ENCODE measurements at places on chromosomes 1 and 21. TPM values are rescaled to one million over a fixed set of nuclear protein-coding genes. Genes with fewer than 3 reads are reported as not detected.
A peak's percentile ranks its signal among the peaks of the same experiment; 100 is the strongest.

DNA sequence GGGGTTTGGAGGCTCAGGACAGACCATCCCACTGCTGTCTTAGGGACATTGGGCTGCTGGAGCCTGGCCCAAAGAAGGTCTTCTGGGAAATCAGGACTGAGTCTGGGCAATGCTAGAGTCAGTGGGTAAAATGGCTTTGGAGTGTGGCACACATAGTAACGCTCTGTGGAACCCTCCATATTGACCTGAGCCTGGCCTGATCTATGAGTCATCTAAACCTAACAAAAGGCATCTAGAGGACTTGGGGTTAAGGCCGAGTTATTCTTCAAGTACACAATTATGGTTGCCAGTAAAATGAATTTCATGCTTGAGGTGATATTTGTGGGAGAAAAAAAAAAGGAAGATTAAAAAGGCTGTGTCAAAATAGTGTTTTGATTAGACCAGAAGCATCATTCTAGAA lies 77.7 kb downstream of the ST6GALNAC5 start:
- no peak for DNase-seq

DNA sequence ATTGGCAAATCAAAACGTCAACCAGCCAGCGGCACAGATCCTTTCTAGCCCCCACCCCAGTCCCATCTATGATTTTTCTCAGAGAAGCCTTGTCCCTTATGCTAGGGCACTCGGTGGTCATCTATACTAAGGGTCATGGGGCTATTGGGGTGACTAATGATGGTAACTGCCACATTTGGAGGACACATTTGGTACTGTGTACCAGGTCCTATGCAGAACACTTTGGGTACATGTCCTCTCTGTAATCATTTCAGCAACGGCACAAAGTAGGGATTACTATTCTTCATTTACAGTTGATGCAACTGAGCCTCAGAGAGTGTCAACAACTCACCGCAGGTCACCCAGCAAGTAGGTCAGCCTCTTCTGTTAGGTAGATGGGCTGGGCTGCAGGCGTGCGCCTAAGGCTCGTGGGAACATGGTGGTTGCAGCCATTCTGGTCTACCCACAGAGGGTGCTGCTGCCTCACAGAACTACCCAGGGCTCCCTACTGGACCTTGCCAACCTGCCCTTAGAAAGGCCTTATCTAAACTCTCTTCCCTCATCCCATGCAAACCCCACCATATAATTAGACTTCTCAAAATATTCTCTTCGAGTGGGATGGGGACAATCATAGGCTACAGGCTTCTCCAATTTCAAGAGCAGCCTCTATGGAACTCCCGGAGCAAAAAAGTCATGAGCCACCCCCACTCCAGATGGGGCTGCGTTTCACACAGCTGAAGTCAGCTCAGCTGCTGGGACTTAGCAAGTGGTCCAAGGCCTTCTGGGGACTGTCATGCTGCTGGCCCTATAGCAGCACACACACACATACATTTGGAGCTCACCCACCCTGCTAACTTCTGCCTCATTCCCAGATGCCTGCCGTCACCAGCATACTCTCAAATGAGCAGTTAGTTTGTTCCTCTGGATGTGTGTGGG lies 5.8 kb upstream of the SDHB start:
- DNase-seq: peak; percentile 69

DNA sequence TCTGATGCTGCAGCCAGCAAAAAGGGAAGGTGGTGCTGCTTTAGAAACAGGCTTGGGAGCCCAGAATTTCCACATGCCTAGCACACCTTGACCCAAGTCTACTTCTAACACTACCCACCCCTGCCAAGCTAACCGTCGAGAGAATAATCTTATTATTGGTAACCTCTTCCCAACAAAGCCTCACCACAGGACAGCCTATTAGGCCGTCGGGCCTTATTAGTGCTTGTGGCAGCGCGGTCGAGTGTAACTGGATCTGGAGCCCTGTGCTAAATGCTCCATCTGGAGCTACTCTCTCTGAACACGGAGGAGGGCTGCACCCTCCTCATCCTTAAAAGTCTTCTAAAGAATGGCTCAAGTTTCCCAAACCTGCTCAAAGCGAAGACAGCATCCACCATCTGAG lies 165.5 kb upstream of the NFIA start:
- DNase-seq: no peak

GRCh38 chr1:172239901-172240300 lies 180.6 kb upstream of the C1orf105 start:
- DNase-seq: no peak

The PRAMEF6 gene
- total RNA-seq: not detected

Measured in A172 (cell line).